ENCODE measurements at places on chromosomes 11 and 22. TPM values are rescaled to one million over a fixed set of nuclear protein-coding genes. Genes with fewer than 3 reads are reported as not detected.
A peak's percentile ranks its signal among the peaks of the same experiment; 100 is the strongest.

GRCh38 chr11:17696741-17697140 lies 22.6 kb upstream of the MYOD1 start:
- DNase-seq = no peak

The MUC2 gene
- total RNA-seq = not detected

The SAA2 gene
- 0.38 TPM for total RNA-seq

DNA sequence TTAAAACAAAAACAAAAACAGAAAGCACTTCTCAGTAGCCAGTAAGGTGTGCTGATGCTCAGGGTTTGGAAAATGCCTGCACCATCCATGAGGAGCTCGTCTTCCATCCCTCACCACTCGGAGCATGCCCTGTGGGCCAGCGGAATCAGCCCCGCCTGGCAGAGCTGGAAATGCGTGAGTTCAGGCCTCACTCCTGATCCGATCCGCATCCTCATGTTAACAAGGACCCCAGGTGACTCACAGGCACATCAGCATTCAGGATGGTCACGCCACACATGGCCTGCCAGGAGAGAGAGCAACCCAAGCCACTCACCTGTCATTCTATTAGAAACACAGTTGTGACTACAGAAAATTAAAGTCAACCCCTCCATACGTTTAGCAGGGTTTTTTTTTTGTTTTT lies 188.5 kb downstream of the MPPED1 start:
- no peak for DNase-seq

The ZDHHC13 gene
- total RNA-seq = 26.3 TPM

DNA sequence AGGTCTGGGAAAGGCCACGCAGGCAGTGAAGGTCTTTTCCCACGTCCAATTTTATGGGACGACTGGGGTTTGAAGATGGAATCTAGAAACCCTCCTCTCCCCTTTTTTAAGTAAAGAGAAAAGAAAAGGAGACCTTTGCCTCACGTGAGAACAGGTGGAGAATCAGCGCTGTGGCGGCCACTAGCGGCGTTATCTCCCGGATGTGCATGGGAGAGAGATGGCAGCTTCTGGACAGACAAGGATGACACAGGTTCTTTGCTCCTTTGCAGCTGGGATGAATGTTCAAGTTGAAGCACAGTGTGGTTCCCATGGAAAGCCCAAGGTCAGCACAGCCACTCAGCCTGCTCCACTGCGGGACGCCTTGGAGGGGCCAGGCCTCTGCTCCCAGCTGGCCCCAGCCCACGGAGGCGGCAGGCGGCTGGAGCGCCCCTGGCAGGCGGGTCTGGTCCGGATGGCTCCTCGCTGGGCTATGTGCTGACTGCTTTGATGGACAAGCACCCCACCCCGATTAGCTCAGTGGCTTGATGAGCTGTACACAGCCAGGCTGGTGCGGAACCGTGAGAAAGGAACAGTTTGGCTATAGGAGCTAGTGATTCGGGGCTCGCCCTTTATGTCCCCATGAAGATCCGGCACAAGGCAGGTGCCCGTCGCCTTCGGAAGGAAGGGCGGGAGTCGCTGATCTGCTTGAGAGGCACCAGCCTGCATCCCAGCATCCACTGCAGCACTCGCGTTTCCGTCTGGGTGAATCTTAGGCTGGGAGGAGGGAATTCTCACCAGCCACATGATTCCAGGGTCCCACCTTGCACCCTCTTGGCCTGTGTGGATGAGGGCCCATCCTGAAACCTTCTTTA lies 14.5 kb upstream of the BID start:
- DNase-seq = no peak

The NXPE4 gene
- total RNA-seq = not detected

- peak; percentile 37 for DNase-seq
Observed at GRCh38 chr22:31344578-31345330, 1.4 kb downstream of the PATZ1 start.

GRCh38 chr11:35680506-35680905 lies 17.9 kb downstream of the TRIM44 start:
- no peak for DNase-seq

The BACE1 gene
- total RNA-seq = 1.1 TPM

The APOL1 gene
- total RNA-seq = 44.5 TPM

DNA sequence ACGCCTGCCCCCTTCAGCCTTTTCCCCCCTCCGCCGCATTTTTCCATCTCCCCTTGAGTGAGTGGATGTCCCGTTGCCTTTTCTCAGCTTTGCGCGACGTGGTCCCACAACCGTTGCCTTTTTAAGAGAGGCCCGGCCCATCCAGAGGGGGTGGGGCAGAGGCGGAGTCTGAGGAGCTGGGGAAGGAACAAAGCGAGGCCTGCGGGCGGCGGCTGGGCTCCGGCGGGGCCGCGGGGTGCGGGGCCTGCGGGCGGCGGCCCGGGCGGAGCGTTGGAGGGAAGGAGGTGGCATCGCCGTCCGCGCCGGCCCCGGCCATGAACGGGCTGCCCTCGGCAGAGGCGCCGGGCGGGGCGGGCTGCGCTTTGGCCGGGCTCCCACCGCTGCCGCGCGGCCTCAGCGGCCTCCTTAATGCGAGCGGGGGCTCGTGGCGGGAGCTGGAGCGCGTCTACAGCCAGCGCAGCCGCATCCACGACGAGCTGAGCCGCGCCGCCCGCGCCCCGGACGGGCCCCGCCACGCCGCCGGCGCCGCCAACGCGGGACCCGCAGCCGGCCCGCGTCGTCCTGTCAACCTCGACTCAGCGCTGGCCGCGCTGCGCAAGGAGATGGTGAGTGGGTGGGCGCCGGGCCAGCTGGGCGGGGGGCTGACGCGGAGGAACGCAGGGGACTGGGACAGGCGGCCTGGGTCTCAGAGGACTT lies at the start of gene FAM89B:
FAM89B (plus strand) TSS at position 183 of the 696 bp plus-strand sequence; CDS start at position 315, 132 bp downstream.
- DNase-seq = peak; percentile 91

- DNase-seq = no peak
Observed at GRCh38 chr22:23787600-23787896, 782 bp downstream of the SMARCB1 start.

The INTS4 gene
- 50.4 TPM for total RNA-seq

DNA sequence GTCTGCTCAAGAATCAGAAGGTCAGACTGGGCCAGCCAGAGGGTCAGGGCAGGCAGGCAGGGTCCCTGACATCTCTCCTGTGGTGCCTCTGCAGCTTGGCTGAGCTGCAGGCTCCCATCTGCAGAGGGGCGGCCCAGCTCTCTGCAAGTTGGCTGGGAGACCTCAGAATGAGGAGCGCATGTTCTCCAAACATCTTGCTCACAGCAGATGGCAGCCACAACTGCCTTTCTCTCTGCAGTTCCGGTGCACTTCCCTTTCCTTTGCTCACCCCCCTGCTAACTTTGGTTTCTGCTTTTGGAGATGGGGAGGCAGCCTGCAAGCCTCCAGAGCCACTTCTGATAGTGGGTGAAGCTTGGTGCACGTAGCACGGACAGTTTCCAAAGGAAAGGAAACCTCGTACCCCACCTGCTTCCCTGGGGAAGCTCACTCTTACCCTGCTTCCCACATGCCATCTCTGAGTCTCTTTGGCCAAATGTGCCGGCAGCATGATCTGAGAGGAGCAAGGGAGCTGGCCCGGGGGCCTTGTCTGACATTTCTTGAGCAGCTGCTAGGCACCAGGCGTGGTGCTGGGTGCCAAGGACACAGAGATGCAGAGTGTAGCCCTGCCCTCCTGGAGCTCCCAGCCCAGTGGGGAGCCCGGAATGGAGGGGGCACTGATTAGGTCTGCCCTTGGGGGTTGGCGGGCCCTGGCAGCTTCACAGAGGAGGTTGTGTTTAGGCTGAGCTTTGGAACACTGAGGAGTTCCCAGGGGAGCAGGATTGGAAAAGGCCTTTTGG lies 18.2 kb downstream of the DAGLA start:
- DNase-seq = no peak

All from activated T-cell treated with anti-CD3 and anti-CD28 coated beads, Interleukin-2, amount 50 U/mL, for 72 hours (primary cell).